Fibroblast of gingiva (primary cell): ENCODE measurements at places on chromosomes 12 and 14.

GRCh38 chr12:86260183-86260582 lies 4.0 kb upstream of the MGAT4C start:
- no peak for DNase-seq

DNA sequence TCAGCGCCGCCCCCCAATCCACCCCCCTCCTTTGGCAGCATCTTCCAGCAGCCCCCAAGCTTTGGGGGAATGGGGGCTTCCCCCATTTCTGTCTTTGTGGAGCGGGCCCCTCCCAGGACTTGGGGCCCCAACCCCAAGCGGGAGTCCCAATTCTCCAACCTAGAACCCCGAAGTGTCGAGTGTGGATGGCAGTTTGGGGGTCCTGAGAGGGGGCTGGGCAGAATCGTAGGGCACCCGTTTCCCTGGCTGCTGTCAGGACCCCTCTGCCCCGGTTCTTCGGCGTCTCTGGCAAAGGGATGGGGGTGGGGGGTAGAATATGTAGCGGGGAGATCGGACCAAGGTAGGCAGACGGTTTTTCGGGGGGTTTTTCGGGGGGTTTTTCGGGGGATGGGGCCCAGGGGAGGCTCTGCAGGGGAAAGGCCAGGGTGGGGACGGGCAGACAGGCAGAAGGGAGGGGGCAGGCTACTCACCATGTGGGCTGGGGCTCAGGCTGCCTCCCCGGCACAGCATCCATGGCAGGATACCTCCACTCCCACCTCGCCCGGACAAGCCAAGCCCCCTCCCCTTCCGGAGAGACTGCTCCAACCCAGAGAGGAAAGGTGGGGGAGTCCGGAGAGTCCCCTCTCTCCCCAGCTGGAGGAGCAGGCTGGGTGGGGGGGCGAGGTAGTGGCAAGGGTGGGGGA lies 739 bp downstream of the JPH4 start:
- DNase-seq, result no peak

DNA sequence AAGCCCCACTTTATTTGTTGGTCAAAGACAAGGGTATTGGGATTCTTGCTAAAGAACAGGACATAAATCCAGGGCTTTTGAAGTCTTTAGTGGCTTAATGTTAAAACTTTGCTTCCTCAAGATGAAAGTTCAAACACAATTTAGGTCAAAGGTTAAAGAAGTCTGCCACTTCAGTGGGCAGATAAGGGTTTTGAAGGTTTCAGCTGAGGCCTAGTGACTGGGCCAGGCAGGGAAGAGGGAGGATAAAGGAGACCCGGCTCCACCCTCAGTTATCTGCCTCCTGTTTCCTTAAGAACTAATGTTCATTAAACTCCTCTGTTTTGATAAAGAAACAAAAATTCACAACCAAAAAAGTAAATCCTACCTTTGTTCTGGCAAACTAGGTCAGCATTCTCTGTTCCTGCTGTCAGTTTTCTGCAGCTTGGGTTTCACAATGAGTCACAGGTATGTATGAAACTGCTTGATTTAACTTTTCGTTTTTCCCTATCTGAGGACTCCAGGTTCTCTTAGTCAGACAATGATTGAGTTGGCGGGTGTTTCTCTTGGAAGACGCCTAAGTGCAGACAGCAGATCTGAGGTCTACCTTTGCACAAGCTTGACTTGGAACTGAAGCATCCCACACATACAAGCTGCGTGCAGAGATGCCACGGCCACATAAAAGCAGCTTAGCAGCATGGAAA lies 208.3 kb downstream of the EXOC5 start:
- no peak for DNase-seq

DNA sequence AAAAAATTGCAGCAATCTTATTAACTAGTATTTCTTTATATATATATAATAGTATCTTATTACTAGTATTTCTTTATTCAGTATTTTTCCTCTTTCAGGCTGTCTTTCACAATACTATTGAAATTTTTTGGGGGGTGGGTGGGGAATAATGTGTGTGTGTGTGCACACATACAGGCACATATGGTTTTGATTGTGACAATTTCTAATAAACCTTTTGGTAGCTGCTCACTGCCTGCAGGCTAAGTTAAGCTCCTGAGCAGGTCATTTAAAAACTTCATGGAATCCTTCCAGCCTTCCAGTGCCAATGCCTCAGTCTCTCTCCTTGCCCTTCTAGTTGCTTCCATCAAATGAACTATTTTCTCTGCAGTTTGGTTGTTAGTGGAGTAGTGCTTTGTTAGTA lies 490.1 kb downstream of the PCNX1 start:
- peak; percentile 42 for DNase-seq

DNA sequence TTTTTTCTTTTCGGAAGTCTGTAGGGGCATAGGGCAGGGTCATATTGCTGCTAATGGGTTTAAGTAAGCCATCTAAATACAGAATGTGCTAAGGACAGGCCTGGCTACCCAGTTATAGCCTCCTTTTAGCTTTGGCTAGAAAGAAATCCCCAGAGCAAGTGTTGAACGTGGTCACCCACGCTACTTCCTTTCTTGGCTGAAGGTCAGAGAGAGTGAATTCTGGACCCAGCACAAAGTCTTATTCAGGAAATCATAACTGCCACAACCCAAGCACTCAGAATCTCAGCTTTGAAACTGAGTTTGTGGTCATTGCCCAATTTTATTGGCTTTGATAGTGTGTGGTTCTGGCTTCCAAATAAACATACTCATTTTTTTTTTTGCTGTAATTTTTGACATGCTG lies 542.1 kb upstream of the ATP2B1 start:
- peak; percentile 57 for DNase-seq

DNA sequence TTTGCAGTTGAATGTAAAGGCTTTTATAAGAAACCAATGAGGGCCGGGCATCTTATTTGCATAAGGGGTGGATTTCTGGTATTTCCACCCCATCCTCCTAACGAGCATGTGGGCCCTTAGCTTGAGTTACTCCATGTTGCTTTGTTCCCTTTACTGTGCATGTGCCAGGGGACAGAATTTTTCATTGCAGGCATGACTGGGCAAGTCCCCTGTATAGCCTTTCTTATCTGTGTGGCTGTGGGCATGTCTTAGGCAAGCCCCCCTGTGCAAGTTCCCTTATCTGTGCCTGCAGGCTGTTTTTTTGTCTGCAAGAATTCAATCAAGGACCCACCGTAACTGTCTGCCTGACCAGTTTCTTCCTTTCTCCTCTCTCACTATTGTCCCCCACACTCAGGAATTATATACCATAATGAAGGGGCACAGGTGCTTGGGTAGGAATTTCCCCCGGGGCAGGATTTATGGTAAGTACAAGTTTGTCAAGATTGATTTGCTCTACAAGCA lies 152.2 kb upstream of the CNOT2 start:
- no peak for DNase-seq

GRCh38 chr12:13727707-13728195 lies 253.7 kb downstream of the GRIN2B start:
- no peak for DNase-seq

GRCh38 chr12:16072678-16073077 lies 161.5 kb downstream of the DERA start:
- DNase-seq, result no peak

GRCh38 chr12:94625531-94625930 lies 24.8 kb downstream of the TMCC3 start:
- DNase-seq, result no peak

DNA sequence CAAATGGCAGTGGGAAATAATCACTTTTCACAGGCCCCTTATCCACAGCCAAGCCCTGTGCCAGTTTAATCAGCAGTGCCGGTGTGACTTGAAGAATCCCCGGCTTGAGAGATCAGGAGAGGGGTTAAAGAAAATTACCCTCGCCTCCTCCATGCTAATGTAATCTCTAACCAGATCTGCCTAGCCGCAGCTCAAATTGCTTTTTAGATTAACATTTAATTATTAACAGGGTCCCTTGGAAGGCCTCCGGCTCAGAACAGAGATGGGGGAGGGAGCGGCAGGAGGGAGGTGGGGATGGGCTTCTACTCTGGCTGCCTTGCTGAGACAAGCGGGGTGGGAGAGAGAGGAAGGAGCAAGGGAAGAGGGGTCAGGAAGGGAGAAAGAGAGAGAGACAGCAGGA lies 24.0 kb downstream of the FAM222A start:
- no peak for DNase-seq

GRCh38 chr12:24573621-24574020 lies 375.3 kb downstream of the BCAT1 start:
- no peak for DNase-seq

DNA sequence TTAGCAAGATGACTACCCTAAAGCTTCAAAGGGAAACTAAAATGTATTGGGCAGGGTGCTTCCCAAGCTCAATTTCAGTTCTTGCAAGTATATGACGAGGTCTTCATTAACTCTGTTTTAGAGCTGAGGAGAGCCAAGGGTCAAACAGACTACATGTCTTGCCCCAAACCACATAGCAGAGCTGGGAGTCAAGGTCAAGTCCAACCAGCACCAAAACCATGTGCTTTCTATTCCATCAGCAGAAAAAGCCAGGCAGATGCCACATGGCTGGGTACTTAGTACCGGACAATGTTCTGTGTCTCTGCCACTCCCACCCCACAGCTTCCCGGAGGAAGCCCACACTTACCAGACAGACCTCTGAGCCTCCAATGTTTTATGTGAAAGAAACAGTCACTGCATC lies 17.6 kb downstream of the NID2 start:
- DNase-seq, result peak; percentile 56

GRCh38 chr14:50008562-50008961 lies 107.8 kb downstream of the VCPKMT start:
- no peak for DNase-seq

- DNase-seq, result no peak
These were observed 105.0 kb downstream of the DNAH10 start for GRCh38 chr12:123867141-123867540.

GRCh38 chr12:85825746-85826145 lies 10.5 kb downstream of the RASSF9 start:
- no peak for DNase-seq
